ENCODE measurements at places on chromosomes 1 and 21.

DNA sequence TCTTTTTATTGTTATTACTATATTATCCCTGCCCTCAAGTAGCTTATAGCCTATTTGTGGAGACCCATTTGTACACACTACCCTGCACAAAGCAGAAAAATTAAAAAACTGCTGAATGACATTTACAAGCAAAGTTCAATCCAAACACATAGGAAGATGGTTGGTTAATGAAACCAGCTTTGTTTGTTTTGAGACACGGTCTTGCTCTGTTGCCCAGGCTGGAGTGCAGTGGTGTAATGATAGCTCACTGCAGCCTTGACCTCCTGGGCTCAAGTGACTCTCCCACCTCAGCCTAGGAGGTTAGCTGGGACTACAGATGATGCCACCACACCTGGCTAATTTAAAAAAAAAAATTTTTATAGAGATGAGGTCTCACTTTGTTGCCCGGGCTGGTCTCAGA is 31.6 kb downstream of the TGFB2 start:
- no peak for DNase-seq

GRCh38 chr1:234400773-234401172 is 27.5 kb downstream of the COA6 start:
- DNase-seq = no peak

GRCh38 chr1:234963180-234963903 is 165.3 kb downstream of the TOMM20 start:
- peak; percentile 76 for DNase-seq

DNA sequence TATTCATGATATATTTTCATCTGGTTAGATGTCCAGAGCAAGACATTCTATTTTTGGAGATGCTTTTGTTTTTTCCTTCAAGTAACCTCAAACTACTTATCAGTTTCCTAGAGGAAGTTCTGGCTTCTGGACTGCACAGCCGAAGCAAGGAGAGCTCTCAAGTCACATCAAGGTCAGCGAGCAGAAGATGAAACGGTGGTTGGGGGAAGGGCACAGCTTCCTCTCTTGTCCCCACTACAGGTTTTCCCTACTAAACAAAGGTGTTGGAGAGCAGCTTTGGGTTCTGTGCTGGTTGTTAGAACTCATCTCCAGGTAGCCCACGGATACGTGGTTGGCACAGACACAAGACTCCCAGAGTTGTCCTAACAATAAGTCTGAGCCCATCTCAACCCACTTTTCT is 5.1 kb upstream of the PLEKHO1 start:
- no peak for DNase-seq

DNA sequence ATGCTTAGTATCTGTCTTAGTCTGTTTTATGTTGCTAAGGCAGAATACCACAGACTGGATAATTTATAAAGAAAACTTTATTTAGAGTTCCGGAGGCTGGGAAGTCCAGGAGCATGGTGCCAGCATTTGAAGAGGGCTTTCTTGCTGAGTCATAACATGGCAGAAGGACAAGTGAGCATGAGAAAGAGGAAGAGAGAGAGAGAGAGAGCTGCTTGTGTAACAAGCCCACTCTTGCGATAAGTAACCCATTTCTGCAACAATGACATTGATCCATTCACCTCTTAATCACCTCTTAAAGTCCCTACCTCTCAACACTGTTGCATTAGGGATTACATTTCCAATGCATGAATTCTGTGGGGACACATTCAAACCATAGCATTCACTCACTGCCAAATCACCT is 11.7 kb upstream of the MYOCOS start:
- DNase-seq = no peak

- DNase-seq = no peak
Observed at GRCh38 chr1:66265796-66266195, 268.2 kb upstream of the SGIP1 start.

DNA sequence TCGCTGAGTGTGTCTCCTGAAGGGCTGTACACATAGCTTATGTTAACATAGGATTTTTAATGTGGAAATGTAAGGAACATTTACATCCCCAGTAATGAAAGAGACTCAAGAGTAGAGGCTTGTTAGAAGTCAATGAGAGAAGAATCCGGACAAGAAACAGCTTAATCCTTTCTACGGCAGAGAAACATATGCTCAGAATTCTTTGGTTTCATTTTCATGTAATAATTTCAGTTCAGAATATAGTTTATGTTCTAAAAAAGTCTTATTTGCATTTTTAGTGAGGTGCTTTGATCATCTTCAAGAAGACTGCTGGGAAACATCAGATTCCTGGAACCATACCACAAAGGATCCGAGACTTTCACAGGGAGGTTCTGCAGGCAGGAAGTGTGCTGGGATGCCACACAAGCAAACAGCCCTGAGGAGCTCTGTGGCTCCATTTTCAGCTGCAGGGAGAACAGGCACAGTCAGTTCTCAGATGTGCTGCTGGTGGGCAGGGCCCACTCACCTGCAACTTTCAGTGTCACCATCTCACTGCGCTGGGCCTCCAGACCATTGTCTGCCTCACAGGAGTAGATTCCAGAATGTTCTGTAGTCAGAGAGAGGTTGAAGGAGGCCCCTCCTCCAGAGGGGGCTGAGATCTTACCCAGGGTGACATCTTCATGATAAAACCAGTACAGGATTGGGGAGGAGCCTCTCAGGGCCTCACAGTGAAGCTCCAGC is 28.4 kb downstream of the FCRL5 start:
- DNase-seq = no peak

GRCh38 chr1:6275826-6276782 is 15.2 kb upstream of the GPR153 start:
- DNase-seq = no peak

All from stimulated activated CD4-positive, alpha-beta T cell treated with anti-CD3 and anti-CD28 coated beads, Interleukin-12 subunit alpha, Interleukin-12 subunit beta, amount 100 ng/mL, for 24 hours (primary cell).